ENCODE measurements at places on chromosomes 5 and 9.

DNA sequence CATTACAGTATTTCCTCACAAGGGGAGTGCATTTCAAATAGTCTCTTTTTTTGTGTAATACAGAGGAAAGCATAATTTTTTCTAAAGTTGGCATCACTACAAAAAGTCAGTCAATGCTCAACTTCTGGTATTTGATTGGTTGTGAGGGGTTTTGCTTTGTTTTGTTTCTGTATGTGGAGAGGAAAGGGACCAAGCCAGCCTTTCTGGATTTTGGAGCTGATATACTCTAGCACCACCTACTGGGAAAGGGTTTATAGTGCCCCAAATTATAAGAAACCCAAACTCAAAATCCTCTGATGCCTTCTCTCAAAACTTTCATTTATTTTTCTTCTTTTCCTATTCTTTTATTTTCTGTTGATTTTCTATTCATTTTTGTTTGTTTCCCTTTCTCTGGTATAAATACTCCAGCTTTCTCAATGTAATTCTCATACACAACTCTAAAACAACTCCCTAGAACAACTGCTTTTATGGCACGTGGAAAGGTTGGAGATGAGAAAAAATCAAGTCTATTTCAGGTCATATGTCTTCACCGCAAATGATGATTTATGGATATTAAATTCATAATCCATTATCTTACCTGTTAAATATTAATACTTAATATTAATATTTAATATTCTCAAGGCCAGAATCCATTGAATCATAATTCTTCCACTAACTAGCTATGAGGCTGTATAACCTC lies 69.5 kb upstream of the ANXA1 start:
- peak; percentile 71 for DNase-seq

DNA sequence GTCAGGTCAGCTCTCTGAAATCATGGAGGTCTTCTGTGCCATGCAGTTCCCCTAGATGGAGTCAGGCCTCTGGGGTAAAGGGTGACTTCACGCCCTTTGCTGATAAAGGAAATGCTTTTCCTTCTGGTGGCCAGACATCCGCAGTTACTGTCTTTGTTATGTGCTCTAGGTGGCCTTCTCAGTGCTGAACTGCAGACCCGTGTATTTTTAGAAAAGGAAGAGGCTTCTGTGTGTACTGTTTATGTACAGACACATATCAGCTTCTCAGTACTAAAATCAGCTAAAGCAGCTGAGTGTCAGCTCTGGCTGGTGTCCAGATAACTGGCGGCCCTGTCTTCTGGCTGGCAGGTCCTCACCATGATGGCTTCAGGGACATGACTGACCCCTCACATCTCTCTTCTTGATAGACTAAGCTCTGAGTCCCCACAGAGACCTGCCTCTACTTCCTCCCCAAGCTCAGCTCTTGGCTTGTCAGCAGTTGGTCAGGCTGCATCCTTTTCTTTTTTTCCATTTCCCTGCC lies 75.3 kb downstream of the ARHGAP26 start:
- no peak for DNase-seq

DNA sequence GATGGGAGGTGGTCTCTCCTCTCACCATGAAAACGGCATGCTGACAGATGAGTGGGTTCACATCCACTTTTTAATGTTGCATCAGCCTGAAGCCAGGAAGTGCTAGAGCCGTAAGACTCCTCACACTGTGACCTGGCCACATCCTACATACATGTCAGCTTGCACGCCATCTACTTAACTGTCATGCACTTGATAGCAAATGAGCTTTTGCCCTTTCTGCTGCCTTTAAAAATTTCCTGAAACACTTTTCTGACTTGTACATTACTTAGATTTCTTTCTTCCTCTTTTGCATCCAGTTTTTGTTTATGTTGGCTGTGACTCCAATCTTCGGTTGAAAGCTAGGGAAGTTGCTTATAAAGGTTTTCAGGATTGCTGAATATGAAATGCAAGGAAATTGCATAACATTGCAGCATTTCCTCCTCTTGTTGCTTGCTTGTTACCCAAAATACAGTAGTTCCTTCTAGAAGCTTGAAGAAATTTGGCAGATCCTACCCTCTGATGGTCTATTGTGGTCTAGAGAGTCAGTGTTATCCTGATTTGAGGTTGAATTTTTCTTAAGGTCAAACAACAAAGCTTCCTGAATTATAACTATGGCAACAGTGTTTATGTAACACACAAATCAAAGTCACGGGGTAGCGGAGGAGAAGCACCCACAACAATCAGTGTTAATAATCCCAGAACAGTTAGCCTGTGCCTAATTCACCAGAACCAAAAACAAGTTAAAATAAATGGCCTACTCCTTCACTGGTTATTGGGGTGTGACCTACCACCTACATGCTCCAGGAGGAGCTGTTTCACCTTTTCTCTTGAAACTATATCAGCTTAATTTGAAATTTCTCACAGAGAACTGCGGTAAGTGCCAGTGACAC lies 232.5 kb downstream of the ARHGAP26 start:
- peak; percentile 91 for DNase-seq

- DNase-seq, result no peak
These were observed 421.7 kb downstream of the CDK5RAP2 start for GRCh38 chr9:120158221-120158620.

GRCh38 chr5:167819406-167819805 lies 472.0 kb upstream of the WWC1 start:
- DNase-seq, result no peak

Data from EH (cell line).